GM04503 (cell line): ENCODE measurements at places on chromosomes 6 and 20.

DNA sequence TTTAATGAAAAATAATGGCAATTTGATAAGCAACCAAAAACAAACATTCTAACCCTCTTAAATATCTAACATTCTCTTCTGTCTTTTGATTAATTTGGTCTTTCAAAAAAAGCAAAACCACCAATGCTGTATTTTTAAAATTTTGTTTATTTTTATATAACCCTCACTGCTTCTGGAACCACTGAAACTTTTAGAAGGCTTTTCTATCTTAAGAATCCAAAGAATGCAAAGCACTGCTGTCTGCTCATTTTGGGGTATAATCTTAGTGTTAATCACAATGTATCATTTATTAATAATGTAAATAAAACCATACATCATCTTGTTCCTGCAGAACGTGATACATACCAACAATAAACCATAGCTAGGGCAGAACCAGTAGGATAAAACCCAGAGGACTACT is 14.0 kb downstream of the STK38 start:
- DNase-seq, result no peak

DNA sequence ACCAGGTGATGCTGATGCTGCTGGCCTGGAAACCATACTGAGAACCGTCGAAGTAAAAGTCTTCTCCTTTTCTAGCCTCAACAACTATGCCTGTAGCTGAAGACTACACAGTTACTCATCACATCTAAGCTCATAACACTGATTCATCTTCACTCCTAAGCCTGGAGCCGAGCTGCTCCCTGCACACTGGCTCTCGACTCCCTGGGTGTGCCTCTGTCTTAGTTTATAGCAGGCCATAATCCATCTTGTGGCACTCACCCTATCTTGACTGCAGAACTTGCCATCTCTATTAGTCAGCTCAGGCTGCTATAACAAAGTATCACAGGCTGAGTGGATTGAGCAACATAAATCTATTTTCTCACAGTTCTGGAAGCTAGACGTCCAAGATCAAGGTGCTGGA is 191.0 kb downstream of the UNC5CL start:
- peak; percentile 16 for DNase-seq

- DNase-seq, result no peak
Measured at GRCh38 chr6:150606647-150607328, 7.1 kb downstream of the PLEKHG1 start.

DNA sequence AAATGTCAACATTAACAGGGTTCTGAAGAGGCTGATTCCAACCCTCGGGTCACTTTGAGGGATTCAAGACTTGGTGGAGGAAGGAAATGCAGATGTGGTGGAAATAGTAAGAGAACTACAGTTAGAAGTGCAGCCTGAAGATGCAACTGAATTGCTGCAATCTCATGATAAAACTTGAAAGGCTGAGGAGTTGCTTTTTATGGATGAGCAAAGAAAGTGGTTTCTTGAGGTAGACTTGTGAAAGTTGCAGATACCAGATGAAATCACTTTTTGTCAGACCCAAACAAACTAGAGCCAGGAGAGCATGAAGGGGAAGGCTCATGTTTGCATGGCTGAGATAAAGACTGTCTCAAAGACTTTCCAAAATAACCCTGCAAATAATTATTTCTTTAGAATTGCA is 16.2 kb downstream of the ANKRD6 start:
- no peak for DNase-seq

- no peak for DNase-seq
Measured at GRCh38 chr20:2822073-2822472, 5.9 kb downstream of the TMEM239 start.

GRCh38 chr6:81455641-81456040 is 296.8 kb downstream of the TENT5A start:
- DNase-seq, result no peak

DNA sequence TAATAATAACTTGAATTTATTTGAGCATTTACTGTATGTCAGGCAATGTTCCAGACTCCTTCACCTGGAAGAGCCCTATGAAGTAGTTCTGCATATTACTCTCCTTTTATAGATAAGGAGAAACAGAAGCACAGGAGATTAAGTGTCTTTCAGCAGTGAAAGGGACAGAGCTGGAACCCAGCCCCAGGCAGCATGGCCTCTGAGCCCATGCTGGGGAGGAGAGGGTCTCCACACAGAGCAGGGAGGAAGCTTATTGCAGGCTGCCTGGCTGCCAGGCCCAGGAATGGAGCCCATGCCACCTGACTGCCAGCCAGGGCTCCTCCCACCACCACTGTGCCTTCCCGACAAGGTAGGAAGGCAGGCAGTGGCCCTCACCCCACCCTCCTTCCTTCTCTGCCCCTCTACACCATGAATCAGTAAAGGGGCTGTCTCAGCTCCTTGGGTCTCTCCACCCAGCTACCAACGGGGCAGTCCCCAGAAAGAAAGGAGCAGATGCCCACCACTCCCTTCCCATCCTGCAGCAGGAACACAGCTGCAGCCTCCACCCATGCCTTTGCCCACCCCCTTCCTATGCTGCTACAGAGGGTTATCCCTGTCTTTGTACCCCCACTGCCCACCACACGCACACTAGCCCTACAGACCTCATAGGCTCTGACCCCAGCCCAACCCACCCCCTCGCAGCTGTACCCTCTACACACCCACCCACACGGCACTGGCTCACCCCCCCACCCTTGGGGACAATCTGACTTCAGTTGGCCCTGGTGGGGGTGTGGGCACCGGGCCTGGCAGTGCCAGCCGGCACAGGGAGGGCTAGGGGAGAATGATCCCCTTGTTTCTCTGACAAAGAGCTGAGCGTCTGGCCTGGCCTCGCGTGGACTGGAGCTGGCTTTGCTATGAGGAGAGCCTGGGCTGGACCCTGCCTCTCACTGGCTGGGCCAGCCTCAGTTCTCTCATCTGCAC is 41.8 kb downstream of the TFEB start:
- DNase-seq, result no peak

DNA sequence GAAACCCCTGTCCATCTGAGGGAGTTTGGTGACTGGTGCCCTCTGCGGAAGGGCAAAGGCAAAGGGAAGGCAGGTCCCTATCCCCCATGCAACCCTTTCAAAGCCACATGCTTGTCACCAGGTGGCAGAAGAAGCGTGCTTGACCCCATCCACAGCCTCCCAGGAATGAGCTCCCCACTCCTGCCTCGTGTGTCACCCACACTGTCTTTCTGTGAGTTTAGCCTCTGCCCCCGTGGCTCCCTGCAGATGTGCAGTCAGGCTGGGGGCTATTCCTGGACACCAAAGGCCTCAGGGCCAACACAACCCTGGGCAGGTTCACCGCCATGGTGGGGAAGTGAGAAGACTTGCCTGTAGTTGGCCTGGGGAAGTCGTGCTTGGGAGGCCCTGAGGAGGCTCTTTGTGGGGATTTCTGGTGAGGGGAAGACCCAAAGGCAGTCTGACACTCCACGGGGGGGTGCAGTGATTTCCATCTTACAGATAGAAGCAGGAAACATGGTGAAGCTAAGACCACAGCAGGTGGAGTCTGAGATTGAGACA is 16.6 kb upstream of the PCMTD2 start:
- DNase-seq, result no peak

DNA sequence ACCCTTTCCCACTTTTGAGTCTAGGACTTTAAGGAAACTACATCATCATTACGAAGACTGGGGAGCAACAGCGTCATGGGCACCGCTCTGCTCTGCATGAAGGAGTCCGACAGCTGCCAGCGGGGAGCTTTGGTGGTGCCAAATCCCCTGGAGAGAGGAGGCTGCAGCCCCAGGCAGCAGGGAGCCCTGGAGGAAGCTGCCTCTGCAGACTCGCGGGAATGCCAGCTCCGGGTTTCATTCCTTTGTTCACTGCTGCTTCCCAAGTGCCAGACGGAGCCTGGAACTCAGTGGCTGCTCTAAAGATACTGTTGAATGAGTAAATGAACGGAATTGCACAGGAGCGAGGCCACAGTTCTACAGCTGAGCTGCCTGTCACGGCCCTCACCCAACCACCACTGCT is 196.5 kb upstream of the THBS2 start:
- no peak for DNase-seq

GRCh38 chr6:113394729-113395128 is 462.4 kb upstream of the MARCKS start:
- DNase-seq, result no peak

DNA sequence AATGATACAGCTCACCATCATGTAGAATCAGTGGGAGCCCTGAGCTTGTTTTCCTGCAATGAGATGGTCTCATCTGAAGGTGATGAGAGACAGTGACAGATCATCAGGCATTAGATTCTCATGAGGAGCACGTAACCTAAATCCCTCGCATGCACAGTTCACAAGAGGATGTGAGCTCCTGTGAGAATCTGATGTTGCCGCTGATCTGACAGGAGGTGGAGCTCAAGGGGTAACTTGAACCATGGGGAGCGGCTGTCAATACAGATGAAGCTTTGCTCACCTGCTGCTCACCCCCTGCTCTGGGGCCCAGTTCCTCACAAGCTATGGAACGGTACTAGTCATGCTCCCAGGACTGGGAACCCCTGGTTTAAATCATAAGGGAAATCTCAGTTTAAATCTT is 89.2 kb downstream of the THBS2 start:
- no peak for DNase-seq

DNA sequence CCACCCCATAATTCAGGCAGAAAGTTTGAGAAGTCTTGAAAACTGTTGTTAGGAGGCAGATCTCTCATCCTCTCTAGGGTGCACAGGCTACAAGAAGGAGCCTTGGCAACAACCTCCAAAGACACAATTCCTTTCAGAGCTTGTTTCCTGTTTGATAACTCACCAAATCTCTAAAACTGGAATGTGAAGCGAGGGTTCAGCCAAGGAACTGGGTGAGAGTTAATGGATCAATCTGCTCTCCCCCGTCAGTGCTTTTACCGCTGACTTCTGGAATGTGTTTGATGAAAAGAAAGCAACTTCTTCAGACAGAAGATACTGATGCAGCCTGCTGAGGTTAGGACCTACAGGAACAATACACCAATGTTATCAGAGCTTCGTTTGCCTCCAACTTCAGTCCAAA is 171.8 kb upstream of the BMP2 start:
- DNase-seq, result no peak

- DNase-seq, result no peak
Measured at GRCh38 chr6:167965592-167966539, 31.6 kb upstream of the KIF25 start.

DNA sequence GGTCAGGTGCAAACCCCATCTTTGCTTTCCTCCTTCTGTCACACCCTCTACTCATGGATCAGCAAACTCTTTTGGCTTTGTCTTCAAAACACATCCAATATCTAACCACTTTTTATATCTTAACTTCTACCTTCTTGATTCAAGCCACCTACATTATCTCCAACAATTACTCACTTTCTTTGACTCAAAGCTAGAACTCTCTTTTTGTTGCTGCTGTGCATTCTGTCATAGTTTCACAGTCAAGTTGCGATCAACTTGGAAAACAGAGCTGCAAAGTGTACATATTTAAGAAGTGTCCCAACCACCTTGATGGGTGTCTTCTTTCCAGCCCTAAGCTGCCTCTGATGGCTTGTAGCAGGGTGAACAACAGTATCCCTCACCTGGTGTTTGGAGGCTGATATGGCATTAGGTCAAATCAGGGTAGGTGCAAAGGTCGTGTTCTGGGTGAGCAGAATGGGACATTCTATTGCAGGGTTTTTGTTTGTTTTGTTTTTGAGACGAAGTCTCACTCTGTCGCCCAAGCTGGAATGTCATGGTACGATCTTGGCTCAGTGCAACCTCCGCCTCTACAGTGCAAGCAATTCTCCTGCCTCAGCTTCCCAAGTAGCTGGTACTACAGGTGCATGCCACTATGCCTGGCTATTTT is 43.4 kb upstream of the RALGAPA2 start:
- DNase-seq, result no peak

GRCh38 chr6:6711031-6711785 is 122.7 kb downstream of the LY86 start:
- DNase-seq, result no peak

GRCh38 chr20:18702736-18703135 is 110.8 kb upstream of the SCP2D1 start:
- no peak for DNase-seq

DNA sequence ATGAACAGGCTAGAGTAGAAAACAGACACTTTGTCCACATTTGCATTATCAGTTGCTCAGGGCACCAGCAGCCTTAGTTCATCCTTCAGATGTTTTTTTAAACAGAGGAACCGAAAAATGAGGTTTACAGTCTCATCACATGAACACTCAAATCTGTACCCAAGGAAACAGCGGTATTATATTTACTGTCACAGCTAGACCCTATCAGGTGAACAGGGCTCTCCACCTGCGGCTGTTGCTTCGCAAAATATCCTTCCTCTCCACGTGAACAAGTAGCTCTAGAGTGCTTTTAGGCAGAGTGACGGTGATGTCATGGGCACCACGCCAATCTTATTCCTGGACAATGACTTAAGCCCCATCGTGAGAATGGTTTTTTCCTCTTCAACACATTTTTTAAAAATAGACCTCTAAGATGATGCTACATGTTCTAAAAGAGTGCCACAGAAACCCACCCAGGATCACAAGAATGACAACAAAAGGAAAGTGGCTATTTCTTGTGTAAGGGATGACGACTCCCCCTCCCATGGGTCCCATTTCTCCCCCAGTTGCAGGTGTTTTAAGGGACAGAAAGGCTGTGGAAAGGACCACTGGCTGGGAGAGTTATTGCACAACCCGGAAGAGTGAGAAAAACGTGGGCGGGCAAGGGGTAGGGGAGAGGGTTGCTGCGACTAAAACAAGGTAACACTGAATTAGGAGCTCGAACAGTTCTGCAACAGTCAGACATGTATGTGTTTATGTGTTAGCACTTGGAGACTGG is 77.7 kb downstream of the EFHC1 start:
- DNase-seq, result no peak

DNA sequence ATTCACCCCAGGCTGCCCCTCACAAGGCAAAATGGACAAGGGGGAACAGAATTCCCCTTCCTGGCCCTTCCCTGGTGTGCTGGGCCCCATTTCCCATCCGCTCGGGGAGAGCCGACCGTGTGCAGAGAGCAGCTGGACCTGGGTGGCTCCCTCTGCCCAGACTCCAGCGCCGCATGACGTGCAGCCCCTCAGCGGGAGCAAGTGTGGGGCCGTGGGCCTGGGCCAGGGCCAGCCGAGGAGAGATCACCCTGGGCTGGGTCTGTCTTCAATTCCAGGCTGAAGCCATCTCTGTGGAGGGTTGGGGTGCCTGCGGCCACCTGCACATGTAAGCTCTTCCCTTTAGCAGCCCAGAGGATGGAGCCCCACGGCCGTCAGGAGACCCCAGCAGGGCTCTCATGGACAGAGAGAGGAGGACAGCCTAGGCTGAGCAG is 241.8 kb downstream of the TTLL2 start:
- DNase-seq, result no peak

GRCh38 chr6:155066361-155066760 is 71.2 kb downstream of the TIAM2 start:
- DNase-seq, result no peak

DNA sequence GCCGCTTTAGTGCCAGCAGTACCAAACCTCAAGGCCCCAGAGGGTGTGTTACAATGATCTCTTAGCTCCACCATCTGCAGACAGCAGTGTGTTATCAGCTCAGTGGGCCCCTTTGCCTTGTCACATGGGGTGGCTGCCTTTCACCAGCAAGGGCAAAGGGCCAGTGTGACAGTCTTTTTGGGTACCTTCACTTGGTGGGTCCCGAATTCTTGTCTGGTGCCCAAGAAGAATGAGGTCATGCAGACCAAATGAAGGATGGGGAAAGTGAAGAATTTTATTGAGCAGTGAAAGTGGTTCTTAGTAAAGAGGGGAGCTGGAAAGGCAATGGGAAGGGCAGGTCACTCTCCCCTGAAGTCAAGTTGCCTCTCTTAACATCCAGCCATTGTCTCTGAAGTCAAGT is 2.9 kb upstream of the SMIM28 start:
- no peak for DNase-seq

GRCh38 chr6:104326173-104327001 is 533.3 kb downstream of the HACE1 start:
- peak; percentile 8 for DNase-seq

GRCh38 chr6:44462797-44463727 is 75.6 kb downstream of the CDC5L start:
- no peak for DNase-seq
